ENCODE measurements at places on chromosomes 7 and 10.

DNA sequence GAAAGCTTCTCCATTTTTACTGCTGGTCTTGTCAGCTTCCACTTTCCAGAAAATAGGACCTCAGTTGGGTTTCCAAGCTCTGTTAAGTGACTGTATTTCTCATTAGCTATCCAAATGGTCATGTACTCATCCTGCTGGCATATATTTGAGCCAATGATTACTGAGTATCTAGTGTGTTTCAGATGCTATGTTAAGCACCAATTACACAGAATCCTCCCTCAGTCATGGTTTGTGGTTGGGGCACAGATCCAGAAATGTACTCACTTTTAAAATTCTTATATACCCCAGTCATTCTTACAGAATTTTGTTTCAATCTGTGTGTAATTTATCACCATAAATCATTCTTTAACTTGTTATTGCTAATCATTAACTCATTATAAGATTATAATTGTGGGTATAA, 362.3 kb upstream of the MTPN start:
- DNase-seq, result no peak

DNA sequence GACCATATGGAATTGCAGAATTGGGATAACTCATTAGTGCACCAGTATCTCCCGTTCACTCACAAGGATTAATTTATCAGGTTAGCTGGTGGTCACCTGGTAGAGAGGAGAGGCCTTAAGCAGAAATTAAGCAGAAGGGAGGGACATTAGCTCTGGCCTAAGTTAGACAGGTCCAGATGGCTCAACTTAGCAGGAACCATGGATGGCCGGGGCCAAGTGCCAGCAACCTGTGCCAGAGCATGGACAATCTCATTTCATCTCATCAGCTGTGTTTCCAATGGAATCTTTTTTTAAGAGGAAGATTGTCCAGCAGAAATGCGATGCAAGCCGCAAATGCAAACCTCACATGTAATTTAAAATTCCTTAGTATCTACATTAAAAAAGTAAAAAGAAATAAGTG, 82.2 kb downstream of the JCAD start:
- no peak for DNase-seq

DNA sequence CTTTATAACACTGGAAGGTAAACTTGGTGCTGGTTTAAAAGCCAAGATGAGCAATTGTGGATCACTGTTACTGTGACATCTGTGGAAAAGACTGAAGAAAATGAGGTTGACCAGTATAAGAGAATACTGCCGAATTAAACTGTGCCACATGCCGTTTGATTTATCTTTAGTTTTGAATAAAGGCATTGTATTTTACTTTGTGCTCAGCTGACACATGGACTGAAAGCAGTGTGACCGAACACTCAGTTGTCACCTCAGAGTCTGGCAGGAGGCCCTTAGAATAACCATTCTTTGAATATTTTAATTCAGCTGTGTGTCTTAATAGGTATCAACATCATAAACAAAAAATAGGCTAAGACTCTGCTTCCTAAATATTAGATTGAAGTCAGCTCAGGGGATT, 133.7 kb upstream of the GJD4 start:
- DNase-seq, result no peak

DNA sequence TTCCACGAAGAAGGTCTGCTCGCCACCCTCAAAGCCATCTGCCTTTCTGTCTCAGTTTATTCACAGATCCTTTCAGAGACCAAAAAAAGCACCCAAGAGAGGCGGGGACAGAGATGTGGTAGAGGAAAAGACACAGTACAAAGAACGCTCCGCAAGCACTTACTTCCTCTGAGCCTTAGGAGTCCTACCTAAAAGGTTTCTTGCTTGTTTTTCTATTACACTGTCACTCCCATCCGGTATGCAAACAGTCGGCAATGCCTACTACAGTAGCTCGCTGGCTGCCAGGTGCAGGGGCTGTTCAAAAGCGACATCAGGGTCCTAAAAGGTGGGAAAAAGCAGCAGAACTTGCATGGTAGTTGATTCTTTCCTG, 816 bp downstream of the TECPR1 start:
- no peak for DNase-seq

- no peak for DNase-seq
These were observed 121.9 kb downstream of the RAB11FIP2 start for GRCh38 chr10:117924820-117925219.

DNA sequence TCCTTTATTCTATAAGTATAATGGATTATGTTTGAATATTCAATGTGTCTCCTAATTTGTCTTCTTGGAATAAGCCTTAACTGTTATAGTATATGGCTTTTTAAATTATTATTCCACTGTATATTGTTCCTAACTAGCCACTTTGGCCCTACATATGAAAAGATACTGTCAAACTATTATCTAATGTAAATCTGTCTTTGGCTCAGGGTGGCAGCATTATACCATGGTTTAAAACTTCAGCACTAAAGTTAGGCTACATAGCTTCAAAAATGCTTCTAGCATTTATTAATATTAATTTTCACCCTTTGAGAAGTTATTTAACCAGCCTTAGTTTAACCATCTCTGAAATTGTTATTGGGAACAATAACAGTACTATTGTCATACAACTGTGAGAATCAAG, 543.1 kb upstream of the MBL2 start:
- DNase-seq, result no peak

DNA sequence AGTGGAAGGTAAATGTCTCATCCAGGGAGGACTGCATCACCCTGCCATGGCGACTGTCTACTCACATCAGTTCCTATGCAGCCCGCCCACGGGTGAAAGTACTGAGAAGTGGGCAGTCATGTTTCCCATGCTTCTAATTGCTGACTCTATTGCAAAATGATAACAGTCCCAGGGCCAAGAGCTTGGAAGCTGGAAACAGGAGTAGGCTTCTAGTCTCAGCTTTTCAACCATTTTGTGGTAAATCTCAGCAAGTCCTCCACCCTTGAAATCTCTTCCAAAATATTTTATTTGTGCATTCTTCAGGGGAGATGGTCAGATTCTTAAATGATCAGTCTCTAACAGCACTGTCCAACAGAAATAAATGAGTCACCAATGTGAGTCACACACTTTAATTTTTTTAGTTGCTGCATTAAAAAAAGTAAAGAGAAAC, 48.1 kb upstream of the TARP start:
- DNase-seq, result no peak

- no peak for DNase-seq
These were observed 277.1 kb upstream of the KLF6 start for GRCh38 chr10:4062072-4062471.

DNA sequence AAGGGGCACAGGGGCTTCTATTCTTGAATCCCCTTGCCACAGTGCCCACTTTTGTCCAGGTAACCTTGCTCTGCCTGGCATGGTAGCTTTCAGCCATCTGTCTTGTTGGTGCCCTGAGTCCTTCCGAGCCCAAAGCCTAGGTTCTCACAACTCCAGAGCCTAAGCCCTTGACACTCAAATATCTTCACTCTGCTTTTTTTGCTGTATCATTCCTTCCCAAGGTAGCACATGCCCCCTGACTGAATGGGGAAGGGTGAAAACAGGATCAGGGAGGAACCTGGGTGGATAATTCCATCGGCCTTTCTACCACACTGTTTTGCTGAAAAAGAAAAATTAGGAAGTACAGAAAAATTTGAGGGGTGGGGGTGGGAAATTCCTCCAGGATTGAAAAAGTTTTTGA, 37.6 kb downstream of the LDB3 start:
- DNase-seq, result no peak

- DNase-seq, result peak; percentile 67
These were observed 7.2 kb upstream of the ADAM22 start for GRCh38 chr7:87926581-87927461.
